NCI-H345 (cell line): ENCODE measurements at places on chromosomes 2 and 18.

DNA sequence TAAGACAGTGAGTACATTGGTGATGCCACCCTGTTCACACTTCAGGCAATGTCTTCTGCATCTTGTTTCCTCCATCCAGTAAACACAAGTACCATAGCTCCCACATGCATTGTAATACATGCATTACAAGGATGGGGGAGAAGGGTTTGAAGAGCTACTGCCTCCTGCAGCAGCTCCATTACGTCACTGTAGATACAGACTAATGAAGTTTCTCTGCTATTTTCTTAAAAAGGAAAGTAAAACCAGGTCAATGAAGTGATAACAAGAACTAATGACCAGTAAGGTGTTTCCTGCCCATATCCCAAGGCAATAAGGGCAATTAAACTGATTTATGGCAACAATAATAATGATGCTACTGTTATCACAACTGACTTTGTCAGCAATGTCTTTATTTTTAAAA lies 18.2 kb upstream of the BBS5 start:
- DNase-seq: no peak

GRCh38 chr18:76385681-76385975 lies 109.4 kb downstream of the ZNF516 start:
- no peak for DNase-seq

DNA sequence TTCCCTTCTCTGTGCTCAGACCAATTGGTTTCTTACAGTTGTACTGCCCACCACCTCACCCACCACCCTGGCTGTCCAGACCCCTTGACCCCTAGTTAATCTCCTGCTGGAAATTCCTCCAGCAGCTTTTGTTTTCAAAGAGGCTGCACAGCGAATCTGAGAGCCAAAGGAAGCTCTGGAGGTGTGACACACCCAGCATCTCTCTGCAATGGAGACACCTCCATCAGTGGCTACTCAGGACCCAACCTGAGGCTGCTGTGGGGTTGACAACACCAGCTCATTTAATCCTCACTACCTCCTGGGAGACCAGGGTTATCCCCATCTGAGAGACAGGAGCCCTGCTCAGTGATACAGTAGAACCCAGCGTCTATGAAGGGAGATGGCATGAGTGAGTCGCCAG lies 86.4 kb downstream of the BIN1 start:
- DNase-seq: no peak

DNA sequence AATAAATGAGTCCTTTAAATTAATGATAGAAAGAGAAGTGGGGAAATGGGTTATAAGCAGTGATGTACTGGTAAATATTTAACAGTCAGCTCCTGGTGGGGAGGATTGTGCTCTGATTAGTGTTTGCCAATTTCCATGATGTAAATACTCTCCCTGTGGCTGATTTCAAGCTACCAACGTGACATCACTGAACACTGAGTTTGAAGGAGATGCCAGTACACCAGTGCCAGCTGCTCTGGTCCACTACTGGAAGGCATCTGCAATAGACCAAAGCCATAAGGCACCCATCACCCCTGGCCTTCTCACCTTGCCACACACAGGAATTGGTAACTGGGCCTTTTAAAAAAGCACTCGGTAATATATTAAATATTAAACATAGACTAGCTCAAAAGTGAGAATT lies 77.7 kb downstream of the TGOLN2 start:
- DNase-seq: no peak

DNA sequence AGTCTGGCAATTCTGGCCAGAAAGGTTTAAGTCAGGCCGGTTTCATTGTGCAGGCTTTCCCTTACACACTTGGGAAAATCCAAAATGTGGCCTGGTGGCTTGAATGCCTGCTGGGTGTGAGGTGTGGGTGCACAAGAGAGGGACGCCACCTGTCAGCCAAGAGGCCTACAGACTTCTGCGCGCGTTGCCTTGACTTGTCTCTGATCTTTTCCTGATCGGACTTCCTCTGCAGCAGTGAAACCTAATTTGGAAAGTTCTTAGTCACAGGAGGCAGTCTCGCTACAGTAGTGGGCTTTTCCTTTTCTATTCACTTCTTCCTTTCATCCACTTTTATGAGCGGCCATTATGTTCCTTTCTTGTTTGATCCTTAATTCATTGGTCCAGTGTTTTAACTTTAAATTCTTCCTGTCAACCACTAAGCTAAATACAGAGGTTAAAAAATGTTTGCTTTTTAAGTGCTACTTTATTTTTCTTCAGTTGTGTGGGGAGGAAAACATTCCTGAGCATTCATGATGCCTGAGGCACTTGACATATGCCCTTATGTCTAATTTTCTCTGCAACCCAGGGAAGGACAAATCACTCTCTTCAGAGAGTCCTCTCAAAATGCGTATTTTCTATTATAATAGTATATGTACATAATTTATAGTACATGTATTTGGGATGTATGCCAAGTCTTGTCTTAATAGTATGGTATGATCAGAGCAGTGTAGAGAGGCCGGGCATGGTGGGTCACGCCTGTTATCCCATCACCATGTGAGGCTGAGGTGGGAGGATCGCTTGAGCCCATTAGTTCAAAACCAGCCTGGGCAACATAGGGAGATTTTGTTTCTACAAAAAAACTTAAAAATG lies 128.9 kb downstream of the WDSUB1 start:
- DNase-seq: no peak

DNA sequence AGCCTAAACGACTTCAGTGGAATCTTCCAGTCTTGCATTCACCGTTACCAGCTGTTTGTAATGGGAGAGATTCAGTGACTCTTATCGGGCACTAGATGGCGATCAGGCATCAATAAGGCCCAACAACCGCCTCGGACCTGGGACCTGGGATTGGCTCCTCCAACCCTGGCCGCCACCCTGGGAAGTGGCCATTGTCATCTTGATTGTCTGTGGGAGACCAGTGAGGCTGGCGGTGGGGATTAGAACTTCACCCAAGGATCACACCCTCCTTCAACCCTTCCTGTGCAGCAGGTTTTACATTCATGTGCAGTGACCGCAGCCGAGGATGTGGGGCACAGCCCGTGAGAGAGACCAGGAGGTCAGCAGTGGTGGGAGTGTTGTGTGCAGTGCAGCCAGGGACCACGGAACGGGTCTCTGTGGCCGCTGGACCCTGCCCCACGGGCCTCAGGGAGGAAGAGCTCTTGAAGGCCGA lies 85.3 kb downstream of the SPP2 start:
- peak; percentile 81 for DNase-seq

DNA sequence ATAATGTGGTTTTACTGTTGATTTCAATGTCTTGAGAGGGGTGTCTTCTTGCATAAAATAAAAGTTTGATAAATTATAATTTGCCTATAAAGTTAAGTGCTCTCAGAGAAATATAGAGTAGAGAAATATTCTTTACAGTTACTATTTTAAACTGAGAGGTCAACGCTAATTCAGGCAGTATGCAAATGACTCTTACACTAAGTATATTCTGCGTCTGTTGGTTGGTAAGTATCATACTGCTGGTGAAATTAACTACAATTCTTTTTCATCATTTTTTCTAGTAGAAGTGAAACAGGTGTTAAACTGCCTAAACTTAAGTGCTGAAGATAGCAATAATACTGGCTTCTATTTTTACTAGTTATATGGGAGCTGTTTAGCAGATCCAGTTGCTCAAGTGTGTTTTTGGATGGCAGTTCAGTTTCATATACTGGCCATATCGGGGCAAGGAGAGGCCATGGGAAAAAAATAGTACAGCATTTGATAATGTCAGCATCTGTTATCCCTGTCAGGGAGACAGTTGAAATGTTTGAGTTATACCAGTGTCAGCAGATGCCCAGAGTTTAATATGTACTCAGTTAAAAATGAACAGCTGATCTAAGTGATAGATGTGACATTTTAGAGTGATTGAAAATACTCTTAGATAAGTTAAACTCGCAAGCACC lies 86.2 kb downstream of the MIB1 start:
- DNase-seq: no peak

GRCh38 chr18:12283256-12283655 lies 24.8 kb upstream of the TUBB6 start:
- no peak for DNase-seq

- DNase-seq: no peak
These were observed 52.9 kb downstream of the TRIB2 start for GRCh38 chr2:12769492-12770105.

DNA sequence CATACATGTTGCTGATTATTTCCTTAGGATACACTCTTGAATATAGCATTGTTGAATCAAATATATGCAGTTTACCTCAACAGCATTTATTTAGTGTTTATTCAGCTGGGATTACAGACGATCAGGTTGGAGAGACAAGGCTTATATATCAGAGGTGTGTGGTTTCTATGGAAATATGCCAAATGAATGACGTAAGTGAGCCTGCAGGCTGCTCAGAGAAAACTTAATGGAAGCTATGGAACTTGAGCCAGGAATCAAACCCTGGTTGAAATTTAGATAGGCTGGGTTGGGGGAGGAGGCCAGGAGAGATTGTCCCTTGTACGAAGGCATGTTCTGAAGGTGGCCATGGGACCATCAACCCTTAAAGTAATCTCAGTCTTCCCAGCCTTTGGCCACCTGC lies 79.5 kb downstream of the INPP4A start:
- DNase-seq: no peak

- no peak for DNase-seq
These were observed 192.8 kb upstream of the ZNF521 start for GRCh38 chr18:25544546-25545287.

GRCh38 chr2:225328192-225328591 lies 71.3 kb upstream of the NYAP2 start:
- no peak for DNase-seq

DNA sequence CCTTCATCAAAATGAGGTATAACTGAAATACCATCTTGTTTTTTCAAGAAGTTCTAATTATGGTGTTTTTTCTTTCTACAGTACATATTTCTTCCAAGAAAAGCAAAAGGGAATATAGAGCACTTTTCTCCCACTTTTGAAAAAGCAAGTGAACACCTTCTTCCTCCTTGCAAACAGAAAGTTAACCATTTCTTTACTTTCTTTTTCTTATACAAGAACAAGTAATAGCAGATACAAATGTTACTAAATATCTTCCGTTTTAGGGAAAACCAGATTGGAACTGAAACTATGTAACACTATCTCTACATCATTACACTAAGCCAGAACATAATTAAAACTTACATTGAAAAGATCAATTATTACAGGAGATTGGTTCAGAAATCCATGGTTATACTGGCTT lies 44.0 kb downstream of the COBLL1 start:
- no peak for DNase-seq

DNA sequence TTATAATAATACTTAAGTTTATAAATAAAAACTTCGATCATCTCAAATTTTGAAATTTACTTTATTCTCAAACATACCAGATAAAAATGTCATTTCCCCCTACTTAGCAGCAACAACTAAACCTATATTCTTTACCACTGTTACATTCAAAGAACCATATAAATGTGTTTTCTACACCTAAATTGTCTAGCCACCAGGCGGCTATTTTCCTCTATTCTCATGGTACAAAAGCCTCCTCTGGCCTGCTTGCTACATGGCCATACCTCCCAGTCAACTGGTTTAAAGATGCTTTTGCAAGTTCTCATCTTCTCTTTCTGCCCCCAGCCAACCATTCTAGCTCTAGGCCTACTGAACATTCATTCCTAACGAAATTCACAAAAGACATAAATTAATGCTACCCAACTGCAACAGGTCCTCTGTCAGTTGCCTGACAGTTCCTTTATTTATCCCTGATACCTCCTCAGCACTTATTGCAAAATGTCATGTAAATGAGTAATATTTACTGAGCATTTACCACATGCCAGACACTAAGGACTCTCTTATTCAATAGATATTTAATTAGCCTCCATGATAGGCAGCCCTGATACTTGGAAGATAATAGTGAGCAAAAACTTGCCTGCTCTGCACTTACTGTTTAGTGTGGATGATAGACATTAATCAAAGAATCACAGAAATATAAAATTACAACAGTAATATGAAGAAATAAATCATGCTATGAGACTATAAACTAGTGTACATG lies 5.0 kb downstream of the C1D start:
- DNase-seq: no peak

DNA sequence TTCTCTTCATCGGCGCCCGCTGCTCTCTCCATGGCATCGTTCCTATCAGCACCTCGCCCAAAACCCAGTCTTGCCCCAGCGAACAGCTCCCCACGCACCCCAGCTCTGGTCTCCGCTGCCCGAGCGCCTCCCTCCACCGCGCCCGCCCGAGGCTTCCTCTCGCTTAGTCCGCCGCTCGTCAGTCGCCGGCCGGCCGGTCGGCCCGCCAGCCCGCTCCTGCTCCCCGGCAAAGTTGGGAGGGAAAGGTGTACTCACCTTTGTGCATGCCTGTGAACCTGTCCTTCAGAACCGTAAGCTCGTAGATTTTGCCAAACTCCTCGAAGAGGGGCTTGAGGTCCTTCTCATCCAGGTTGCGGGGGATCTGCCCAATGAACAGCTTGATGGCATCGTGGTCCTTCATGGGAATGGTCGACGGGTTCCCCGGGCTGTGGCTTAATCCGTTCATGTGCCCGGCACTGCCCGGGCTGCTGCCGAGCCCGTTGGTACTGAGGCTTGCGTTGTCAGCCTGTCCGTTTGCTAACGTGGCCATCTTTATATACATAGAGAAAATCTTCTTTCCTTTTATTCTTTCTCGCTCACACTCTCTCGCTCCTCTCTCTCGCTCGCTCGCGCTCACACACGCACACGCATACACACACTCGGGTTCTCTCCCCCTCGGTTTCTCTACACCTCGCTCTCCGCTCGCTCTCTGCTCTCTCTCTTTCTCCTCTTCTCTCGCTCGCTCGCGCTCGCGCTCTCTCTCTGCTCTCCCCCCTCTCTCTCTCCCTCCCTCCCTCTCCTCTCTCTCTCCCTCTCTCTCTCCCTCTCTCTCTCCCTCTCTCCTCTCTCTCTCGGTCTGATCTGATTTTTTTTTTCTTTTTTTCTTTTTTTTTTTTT lies at the start of gene CELF4:
CELF4 (minus strand) TSS at position 698 of the 876 bp plus-strand sequence.
- peak; percentile 77 for DNase-seq

DNA sequence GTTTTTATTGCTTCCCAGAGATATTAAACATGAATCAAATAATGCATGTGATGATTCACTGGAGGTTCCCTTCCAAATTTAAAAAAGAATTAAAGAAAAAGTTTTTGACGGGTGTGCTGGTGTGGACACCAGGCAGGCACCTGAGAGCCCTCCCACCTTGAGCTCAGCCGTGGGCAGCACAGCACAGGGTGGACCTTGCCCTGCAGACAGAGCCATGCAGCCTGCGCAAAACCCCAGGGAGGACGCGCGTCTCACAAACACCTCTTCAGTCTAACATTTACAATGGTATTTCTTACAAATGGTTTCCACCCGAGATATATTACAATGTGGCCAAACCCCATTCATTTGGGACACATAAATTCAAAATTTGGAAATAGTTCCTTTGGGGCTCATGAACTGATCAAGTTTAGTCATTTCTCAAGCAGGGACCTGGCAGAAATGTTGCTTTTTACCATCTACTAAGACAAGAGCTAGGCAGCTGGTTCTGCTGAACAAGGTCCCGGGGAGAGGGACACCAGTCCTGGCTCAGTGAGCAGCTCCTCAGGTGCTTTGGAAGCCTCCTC lies 45.4 kb downstream of the ODC1 start:
- DNase-seq: no peak

DNA sequence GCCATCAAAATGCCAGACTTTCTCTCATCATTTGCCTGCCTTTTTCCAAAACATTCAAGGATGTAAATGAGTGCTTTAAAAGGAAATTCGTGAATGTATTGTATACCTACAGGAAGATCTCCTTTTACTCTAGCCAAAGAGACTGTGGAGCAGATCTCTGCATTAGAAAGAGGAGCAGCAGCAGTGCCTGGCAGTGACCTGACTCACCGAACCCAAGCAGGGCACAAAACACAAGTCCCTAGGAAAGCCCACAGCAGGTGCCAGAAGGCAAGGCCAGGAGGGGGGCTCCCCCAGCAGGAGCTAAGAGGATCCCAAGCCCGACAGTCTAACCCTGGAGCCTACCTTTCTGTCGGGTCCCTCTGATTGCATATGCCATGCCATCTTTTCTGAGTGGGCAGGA lies 47.9 kb downstream of the L3MBTL4 start:
- no peak for DNase-seq
